ENCODE measurements at places on chromosomes 13 and 19. TPM values are rescaled to one million over a fixed set of nuclear protein-coding genes. Genes with fewer than 3 reads are reported as not detected.

The CATSPERD gene
- not detected for total RNA-seq

The ZNF98 gene
- not detected for total RNA-seq

The TSKS gene
- total RNA-seq, result not detected

The SPACA7 gene
- total RNA-seq, result not detected

The CEACAM8 gene
- not detected for total RNA-seq

The IGFL3 gene
- 0.40 TPM for total RNA-seq

The FLT1 gene
- total RNA-seq, result 0.02 TPM

The GJA3 gene
- total RNA-seq, result 1.4 TPM

The TMED1 gene
- total RNA-seq, result 30.8 TPM

The PRR12 gene
- total RNA-seq, result 34.3 TPM

The SULT2A1 gene
- total RNA-seq, result not detected

The DLL3 gene
- 10.1 TPM for total RNA-seq

The ZNF160 gene
- 7.4 TPM for total RNA-seq

The REEP6 gene
- total RNA-seq, result 5.8 TPM

Measured in A549 treated with Mapracorat at 1 μM for 4 hours (cell line).